ENCODE measurements at places on chromosomes 1 and 21.

DNA sequence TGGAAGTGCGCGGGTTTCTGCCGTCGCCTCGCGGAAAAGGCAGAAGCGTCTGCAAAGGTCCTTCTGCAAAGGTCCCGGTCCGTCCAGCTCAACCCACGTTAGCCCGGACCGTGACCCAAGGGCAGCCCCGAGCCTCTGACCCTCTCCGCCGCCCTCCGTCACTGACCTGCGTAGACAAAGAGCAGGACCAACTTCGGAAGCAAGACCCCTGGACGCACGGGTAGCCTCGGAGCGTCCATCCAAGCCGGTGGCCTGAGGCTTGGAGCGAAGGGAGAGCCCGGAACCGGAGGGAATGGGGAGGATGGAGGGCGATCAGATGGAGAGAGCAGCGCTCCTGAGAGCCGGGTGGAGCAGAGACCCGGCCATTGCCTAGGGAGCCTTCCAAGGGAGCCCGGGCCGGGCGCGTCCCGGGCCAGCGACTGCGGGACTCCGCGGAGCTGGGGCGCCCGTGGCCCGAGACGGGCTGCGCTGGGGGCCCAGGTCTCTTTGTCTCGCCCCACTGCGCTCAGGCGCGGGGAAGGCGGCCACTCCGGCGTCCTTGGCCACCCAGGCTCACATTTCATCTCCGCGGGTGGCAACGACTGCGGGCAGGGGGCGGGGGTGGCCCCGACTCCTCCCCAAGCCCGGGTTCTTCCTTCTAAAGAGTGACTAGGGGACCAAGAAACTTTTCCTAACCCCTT, at the start of gene CYYR1:
Gene CYYR1 (minus strand): TSS at position 585 of the 680 bp plus-strand sequence. CDS start 346 bp downstream, at position 239.
- no peak for DNase-seq

DNA sequence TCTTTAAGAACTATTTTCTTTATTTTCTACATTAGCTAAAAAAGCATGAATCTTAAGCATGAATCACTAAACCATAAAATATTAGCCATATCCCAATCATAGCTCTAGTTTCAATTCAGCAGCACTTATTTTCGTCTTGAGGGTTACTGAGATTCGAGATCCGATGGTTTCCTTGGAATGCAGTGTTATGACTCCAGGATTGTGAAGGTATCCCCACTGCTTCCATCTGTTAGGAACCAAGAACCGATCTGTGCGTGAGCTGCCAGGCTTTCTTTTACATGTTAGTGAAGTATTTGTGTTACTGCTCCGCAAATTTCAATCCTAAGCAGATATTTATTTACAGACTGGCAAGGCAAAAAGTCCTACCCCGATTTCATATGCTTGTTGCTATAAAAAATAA, 18.8 kb downstream of the TNFRSF9 start:
- DNase-seq = no peak

- peak; percentile 13 for DNase-seq
Observed at GRCh38 chr1:57079454-57080157, 113.8 kb upstream of the C8B start.

GRCh38 chr21:36783612-36784374, 84.9 kb downstream of the SIM2 start:
- DNase-seq = no peak

GRCh38 chr1:226457307-226457712, 49.4 kb upstream of the PARP1 start:
- peak; percentile 43 for DNase-seq

- no peak for DNase-seq
Observed at GRCh38 chr1:104746994-104747393, 997.3 kb downstream of the AMY1C start.

DNA sequence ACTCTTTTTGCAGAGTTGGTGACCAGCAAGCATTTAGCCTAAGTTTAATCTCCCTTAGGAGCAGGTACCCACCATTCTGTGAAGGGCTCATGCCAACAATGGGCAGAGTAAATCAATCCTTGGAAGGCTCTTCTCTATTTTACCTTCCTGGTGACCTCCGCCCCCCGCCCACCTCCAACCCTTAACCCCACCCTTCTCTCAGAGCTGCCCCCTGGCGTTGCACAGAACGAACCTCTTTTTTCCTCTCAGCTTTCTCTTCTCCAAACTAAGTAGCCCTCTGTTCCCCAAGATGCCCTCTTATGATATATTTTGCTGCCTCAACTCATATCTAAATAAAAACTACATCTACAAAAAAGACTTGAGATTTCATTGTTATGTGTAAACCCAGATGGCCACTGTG, 186.8 kb downstream of the SEC16B start:
- DNase-seq = no peak

DNA sequence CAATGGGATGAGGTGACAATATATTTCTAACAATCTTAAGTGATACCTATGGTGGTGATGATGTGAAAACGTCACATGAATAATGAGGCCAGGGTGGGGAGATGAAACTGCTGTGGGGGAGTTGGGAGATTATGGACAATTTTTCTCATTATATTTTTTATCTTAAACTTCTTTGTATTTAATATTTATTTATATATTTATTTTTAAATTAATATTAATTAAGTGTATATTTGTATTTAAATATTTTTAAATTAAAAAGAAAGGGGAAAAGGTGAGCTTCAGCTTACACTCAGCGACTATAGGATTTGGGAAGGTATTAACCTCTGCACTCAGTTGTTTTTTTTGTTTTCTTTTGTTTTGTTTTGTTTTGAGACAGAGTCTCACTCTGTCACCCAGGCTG, 158.7 kb downstream of the PSMG1 start:
- DNase-seq = no peak

DNA sequence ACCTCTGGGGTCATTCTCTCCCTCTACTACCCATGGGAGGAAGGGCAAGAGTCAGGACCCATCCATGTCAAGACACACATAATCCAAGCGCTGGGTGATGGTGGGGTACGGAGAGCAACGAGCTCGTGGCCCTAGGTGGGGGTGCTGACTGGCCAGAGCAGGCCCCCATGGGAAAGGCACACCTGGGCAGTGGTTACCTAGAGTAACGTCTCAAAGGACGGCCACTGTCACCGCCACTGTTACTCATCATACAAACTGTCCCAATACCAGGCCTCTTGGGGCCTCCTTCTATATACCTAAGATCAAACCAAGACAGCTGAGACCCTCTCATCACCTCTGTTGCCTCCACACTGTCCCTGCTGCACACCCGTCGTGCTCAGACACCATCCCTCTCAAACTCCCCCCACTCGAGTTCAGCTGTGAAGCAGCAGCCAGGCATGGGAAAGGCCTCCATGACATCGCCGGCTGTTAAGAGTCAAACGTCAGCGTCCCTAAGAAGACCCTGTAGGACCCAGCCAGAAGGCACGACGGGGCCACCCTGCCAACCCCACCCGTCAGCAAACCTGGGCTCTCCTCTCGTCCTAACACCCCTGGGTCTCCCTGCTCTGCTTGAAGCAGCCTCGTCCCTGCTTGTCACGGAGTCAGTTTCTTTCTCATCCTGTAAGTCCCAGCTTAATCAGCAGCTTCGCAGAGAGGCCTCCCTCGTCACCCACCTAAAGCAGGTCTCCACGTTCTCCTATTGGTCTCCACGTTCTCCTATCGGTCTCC, 15.3 kb downstream of the NPHP4 start:
- no peak for DNase-seq

- no peak for DNase-seq
Observed at GRCh38 chr1:36863500-36863899, 170.8 kb downstream of the GRIK3 start.

GRCh38 chr1:162633081-162633762, 958 bp downstream of the DDR2 start:
- no peak for DNase-seq
